IMR-90 (cell line): ENCODE measurements at places on chromosomes 3 and 15. TPM values are rescaled to one million over a fixed set of nuclear protein-coding genes. Genes with fewer than 3 reads are reported as not detected.

Gene RHOA
- 879 and 897 TPM in 2 replicates for total RNA-seq

GRCh38 chr15:81752974-81753373 lies 292.8 kb downstream of the MEX3B start:
- H3K27ac ChIP-seq: no peak overlapping the region
- no peaks in the 10 kb centered on the region; the same call in 1 of the 2 replicates for H3K27me3 ChIP-seq
- H3K4me3 ChIP-seq: no peak overlapping the region

GRCh38 chr15:62665449-62665848 lies 377.1 kb upstream of the TPM1 start:
- no peaks in the 10 kb centered on the region for H3K27me3 ChIP-seq
- peaks cover 5% of the 10 kb centered on the region for H3K4me1 ChIP-seq
- no peak overlapping the region for H3K4me3 ChIP-seq
- H3K27ac ChIP-seq: no peak overlapping the region
- peak; percentile 32 for DNase-seq

Gene GPR156
- 0.18 and 0.28 TPM in 2 replicates for total RNA-seq

DNA sequence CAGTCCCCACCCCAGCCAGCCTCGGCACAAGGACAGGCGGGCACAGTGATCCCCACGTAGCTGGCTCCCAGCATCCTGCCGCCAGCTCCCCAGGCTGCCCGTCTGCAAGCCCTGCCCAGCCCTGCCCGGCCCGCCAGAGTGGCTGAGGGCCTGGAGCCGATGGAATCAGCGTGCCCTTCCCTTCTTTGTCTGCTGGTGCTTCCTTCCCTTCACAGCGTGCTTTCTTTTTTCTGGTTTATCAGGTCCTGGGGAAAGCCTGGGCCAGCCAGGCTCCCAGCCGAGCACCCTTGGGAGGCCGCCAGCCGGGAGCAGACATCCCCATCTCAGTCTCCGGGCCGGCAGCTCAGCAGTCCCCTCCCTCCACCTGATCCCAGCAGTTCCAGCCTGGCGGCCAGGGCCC lies 54.7 kb upstream of the SMAD6 start:
- peaks cover 12% of the 10 kb centered on the region for H3K4me1 ChIP-seq
- DNase-seq: no peak
- H3K27me3 ChIP-seq: no peaks in the 10 kb centered on the region
- H3K4me3 ChIP-seq: no peak overlapping the region
- H3K27ac ChIP-seq: no peak overlapping the region

Gene GOLGA8G
- total RNA-seq: not detected in 2 replicates

DNA sequence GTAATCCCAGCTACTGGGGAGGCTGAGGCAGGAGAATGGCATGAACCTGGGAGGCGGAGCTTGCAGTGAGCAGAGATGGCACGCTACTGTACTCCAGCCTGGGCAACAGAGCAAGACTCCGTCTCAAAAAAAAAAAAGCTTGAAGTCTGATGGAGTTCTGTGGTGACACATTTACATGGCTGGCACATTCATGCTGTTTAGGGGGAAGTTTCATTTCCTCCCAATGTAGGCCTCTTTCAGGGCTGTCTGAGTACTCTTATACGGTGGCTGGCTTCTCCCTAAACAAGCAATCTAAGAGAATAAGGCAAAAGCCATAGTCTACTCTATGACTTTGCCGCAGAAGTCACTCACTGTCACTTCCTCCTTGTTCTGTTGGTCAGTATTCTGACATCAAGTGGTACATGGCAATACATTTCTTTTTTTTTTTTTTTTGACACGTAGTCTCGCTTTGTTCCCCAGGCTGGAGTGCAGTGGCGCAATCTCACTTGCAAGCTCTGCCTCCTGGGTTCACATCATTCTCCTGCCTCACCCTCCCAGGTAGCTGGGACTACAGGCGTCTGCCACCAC lies 41.2 kb downstream of the OIP5 start:
- no peak for DNase-seq
- H3K27ac ChIP-seq: no peak overlapping the region
- no peaks in the 10 kb centered on the region for H3K4me1 ChIP-seq
- H3K36me3 ChIP-seq: peaks cover 26% of the 10 kb centered on the region

DNA sequence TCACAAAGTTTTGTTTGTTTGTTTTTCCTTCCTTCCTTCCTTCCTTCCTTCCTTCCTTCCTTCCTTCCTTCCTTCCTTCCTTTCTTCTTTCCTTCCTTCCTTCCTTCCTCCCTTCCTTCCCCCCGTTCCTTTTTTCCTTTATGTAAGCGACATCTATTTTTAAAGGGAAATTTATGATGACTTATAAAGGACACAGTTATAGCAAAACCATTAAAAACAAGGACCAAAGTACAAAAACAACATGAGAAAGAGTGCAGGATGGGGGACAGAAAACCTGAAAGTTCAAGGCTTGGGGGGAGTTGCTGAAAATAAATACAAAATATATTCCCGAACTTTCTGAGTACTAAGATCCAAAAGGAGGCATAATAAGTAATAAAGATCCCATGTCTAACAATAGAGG lies 1.8 kb downstream of the ADGRG7 start:
- H3K36me3 ChIP-seq: no peaks in the 10 kb centered on the region
- H3K27ac ChIP-seq: no peak overlapping the region
- H3K27me3 ChIP-seq: peaks cover 20% of the 10 kb centered on the region
- no peaks in the 10 kb centered on the region for H3K4me1 ChIP-seq

Gene TRPM1
- total RNA-seq: 0.28 TPM in 1 of 2 replicates, not detected in the other

- no peak overlapping the region for H3K27ac ChIP-seq
- H3K4me3 ChIP-seq: no peak overlapping the region
- peaks cover 1% of the 10 kb centered on the region; the same call in 1 of the 2 replicates for H3K4me1 ChIP-seq
- H3K36me3 ChIP-seq: no peaks in the 10 kb centered on the region
- no peaks in the 10 kb centered on the region for H3K27me3 ChIP-seq
- DNase-seq: no peak
Observed at GRCh38 chr15:37135225-37135624, 34.9 kb upstream of the MEIS2 start.

DNA sequence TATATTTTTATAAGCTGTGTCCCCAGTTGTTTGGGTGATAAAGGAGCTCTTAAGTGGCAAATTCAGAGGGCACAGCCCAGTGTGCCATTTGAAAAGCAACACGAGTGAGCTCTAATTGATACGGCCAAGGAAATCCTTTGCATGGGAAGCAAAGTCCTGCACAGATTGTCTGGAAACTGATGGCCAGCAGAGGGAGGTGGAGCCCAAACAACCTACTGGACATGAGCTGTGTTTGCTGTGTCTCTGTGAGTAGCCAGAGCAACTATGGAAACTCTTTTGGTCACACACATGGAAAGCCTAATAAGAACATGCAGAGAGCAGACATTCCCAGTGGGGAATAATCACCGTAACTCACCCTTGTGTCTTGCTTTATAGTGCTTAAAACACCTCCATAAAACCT lies 24.4 kb downstream of the ONECUT1 start:
- H3K27ac ChIP-seq: no peak overlapping the region
- DNase-seq: peak; percentile 6
- peaks cover 13% of the 10 kb centered on the region for H3K27me3 ChIP-seq
- H3K4me1 ChIP-seq: no peaks in the 10 kb centered on the region
